CD4-positive, alpha-beta memory T cell (primary cell): ENCODE measurements at places on chromosomes 2 and 18. TPM values are rescaled to one million over a fixed set of nuclear protein-coding genes. Genes with fewer than 3 reads are reported as not detected.

GRCh38 chr2:11481789-11482472 lies 16.0 kb upstream of the E2F6 start:
- no peak for DNase-seq

DNA sequence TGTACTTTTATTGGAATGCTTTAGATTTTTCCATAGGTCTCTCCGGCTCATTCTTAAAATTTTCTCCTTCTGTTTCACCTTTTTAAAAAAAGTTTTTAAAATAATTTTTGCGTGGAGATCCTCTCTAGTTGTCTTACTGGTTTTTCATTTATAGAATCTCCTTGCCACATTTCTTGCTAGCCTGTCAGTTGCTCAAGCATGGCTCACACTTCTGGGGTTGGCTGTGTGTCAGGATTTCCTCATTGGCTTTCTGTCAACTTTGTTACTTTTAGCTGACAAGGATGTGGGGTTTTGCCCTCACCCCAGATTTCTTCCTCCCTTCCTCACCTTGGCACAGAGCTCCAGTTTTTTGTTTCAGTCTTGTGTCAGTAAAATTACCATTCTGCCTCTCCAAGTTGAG lies 124.6 kb downstream of the ZNF407 start:
- DNase-seq = no peak

- no peak for DNase-seq
These were observed 557.5 kb downstream of the DSC3 start for GRCh38 chr18:30485078-30485477.

- DNase-seq = no peak
These were observed 159.8 kb downstream of the EN1 start for GRCh38 chr2:118687698-118688097.

- no peak for DNase-seq
These were observed 34.7 kb upstream of the LPIN1 start for GRCh38 chr2:11711751-11712150.

DNA sequence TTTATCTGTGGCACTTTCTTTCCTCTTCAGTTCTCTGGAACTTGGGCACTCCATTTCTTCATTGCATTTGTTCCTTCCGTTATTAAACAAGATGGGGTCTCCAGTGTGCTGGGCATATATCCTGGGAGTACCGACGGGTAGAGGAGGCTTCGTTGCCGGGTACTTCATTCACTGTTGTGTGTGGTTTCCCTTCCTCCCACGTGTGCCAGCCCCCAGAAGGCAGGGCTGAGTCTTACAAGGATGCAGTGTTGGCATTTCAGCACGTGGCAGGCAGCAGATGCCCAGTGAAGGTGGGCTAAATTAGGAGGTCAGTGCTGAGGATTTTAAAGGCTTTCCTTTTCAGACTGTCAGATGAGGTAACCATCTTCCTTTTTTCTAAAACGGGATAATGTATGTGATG lies 58.6 kb downstream of the MGAT5 start:
- DNase-seq = no peak

DNA sequence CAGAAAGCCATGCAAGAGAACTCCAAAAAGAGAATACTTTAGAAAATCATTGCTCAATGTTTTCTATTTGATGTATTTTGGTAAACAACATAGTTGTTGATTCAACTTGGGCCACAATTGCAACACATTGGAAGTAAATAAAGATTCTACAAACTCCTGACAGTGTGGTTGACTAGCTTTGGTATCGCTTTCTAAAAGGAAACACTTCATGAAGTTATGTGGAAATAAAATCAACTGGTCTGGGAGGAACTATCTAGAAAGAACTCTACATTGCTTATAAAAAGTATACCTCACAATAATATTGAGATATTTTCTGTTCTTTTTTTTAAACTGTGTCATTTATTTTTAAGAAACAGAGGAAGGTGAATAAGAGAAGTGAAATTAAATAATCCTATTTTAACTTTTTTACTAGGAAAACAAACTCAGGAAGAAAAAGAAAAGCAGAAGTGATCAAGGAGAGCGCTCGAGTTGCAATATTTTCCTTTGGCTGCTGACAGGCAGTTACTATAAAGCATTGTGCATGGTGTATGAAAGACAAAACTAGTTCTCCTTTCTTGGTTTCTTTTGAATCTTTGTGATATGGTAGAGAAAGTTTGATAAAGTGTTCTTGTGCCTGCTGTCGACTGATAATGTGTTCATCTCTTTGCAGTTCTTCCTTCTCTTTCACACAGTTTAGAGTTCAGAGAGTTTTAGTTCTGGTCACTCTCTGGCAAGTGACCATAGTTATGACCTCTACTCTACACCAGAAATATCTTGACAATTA lies 3.0 kb downstream of the DHRS9 start:
- no peak for DNase-seq

DNA sequence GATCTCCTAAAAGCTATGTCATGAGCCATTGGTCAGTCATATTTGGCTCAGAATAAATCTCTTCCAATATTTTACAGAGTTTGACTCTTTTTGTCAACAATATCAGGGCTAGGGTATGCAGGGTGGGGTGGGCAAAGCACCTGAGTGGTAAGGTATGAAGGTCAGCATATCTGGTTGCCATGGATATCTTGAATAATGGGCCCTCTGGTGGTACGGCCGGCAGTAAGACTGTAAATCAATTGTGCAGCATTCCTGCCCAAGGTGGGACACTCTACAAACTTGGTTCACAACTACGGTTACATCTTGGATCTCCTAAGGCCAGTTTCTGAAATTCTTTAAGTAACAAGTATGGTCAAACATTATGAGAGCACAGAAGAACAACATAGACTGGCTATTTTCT lies 119.6 kb downstream of the SPOPL start:
- DNase-seq = no peak

- no peak for DNase-seq
These were observed 263.1 kb downstream of the TNS1 start for GRCh38 chr2:217739741-217740140.

DNA sequence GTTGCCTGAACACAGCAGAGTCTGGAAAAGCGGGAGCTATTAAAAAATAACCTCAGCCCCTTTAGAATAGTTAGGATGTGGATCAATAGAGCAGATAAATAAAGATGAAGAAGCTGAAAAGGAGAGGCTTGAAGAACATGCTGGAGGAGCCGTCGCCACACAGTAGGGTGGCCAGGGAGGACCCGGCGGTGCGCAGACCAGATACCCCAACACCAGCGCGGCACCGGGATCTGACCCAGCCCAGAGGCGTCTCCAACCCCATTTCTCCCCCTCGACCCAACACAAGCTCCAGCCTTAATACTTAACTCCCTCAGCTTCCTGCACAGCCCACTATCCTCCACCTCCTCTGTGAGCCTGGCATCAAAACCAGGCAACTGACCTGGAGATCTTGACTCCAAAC lies 16.0 kb downstream of the CYB5A start:
- DNase-seq = no peak

GRCh38 chr2:231093933-231094332 lies 30.9 kb downstream of the HTR2B start:
- no peak for DNase-seq

Gene PLB1
- 0.38 TPM for total RNA-seq

Gene RAX
- total RNA-seq = not detected

Gene C2orf74
- 19.3 TPM for total RNA-seq

Gene UPP2
- total RNA-seq = not detected

Gene IL1F10
- total RNA-seq = not detected
